ENCODE measurements at places on chromosomes 3 and 15.

- DNase-seq: no peak
Measured at GRCh38 chr15:58537033-58537432, 105.2 kb downstream of the LIPC start.

DNA sequence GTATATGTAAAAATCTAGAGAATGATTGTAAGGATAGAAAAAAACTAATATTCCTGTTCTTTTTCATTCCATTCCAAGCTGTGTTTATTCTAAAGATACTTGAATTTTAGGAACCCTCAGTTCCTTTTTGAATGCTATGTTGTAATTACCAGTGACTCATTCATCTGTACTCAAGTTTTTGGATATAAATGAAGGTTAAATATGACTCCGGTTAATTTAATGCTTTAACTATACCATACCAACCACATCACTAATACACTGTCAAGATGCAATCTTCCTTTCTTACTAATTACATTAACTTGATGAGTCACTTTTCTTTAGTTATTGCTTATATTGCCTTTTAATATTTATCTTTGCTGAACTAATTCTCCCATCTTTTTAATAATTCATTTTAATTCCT, 68.8 kb upstream of the ZNF148 start:
- DNase-seq: no peak

DNA sequence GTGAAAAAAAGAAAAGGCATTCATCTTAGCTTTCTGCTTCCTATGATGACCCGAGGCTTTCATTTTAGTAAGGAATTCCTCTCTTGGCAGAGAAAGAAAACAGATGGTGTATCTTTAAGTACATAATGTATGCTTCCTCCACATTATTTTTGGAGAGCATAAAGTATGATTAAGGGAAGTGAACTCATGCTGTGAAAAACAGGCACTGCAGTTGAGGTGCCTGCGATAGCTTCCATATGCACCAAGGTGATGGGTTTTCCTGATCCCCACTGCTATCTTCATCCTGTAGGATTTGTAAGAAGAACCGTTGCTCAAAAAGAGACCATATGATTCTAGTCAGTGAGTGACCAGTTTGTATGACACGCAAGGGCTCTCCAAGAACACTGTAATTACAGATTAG, 411.5 kb upstream of the MCTP2 start:
- no peak for DNase-seq

DNA sequence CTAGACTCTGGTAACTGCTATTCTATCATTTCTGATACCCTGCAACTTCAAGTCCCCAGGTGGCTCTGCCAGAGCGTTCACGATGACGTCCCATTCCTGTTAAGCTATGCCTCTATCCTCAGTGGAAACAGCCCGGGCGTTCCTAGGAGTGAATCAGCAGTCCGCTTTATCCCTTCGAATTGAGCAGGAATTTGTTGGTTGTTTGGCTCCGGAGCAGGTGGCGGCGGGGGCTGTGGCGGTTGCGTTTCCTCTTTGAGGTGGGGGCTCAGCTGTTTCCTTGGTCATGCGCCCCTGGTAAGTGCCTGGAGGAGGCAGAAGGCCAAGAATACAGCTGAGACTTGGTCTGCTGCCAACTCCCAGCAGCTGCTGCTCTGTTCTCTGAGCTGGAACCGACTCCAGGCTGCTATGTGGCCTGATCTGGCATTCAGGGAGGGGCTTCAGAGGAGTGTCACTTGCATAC, 25.2 kb downstream of the ARPP21 start:
- peak; percentile 57 for DNase-seq

DNA sequence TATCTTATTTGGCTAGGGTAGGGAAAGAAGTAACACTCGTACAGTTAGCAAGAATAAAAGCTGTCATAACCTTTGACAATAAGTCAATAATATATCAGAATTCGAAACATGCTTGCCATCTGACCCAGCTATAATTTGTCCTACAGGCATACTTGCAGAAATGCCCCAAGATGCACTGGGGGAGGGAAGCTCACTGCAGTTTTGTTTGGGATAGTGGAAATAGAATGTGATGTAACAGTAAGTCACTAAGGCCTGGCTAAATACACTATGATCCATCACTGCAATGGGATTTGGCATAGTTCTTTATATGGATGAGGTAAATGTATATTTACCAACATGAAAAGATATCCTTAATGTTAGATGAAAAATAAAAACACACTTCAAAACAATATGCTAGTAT, 25.5 kb upstream of the TMOD3 start:
- no peak for DNase-seq

- no peak for DNase-seq
Measured at GRCh38 chr15:64163659-64164362, 989 bp upstream of the PPIB start.

- DNase-seq: no peak
Measured at GRCh38 chr3:81459733-81460132, 301.7 kb downstream of the GBE1 start.

DNA sequence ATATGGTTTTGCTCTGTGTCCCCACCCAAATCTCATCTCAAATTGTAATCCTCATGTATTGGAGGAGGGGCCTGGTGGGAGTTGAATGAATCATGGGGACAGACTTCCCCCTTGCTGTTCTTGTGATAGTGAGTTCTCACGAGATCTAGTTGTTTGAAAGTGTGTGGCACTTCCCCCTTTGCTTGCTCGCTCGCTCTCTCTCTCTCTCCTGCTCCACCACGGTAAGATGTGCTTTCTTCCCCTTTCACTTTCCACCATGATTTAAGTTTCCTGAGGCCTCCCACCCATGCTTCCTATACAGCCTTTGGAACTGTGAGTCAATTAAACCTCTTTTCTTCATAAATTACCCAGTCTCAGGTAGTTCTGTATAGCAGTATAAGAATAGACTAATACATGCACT, 60.7 kb downstream of the GSK3B start:
- no peak for DNase-seq

DNA sequence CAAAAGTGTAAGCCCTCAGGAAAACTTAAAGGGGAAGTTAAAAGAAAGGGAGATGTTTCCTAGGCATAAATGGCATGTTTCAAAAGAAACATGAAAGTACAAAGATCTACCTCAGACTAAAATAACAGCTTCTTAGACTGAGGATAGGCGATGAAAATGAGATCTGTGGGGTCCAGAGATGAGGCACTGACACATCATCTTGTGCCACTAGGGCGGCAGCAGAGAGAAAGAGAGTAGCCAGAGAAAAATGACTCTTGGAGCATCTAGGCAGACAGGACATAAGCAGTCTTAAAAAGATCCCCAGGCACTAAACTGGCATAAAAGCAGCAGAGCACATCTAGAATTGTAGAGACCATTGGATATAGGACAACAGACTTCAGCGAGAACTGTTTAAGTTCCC, 42.5 kb upstream of the RFX7 start:
- DNase-seq: peak; percentile 34

GRCh38 chr3:73572368-73572767, 52.4 kb downstream of the PDZRN3 start:
- DNase-seq: no peak

GRCh38 chr15:83380059-83380458, 67.1 kb upstream of the SH3GL3 start:
- DNase-seq: no peak

- no peak for DNase-seq
Measured at GRCh38 chr3:189577050-189577951, 53.9 kb upstream of the TP63 start.

DNA sequence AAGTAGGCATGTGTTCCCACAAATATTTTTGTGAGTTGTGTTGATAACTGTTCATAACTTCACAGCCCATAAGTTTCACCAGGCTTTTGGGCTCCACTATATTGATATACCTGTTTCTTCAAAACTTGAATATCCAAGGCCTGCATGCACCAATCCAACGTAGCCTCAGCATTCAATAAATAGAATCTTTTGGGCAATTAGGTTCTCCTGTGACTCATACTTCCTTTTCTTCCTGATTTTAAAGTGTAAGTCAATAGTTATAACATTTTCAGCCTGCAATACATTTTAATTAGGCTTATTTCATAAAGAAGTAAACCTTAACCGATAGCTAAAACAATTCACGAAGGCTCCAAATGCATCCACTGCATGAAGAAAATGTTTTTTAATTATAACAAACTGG, 97.8 kb upstream of the SPRED1 start:
- DNase-seq: no peak

- DNase-seq: no peak
Measured at GRCh38 chr3:65146179-65146578, 458.4 kb upstream of the ADAMTS9 start.

DNA sequence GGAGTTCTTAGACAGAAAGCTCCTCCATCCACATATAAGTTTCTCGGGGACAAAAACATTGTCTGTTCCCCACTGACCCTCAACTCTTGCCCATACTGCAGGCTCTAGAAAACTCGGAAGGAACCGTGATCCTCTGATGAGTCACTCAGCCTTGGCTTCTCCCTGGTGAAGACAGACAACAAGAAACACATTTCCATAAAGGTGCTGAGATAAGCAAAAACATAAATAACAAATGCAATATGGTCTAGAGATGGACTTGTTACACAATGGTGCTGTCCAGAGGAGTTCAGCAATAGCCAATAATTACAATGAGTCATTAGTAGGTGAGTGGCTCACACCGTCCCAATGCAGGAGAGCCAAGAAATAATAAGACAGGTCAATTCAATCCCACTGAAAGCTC, 43.7 kb downstream of the MAGI1 start:
- DNase-seq: no peak

GRCh38 chr15:31336593-31337295, 10.1 kb downstream of the KLF13 start:
- no peak for DNase-seq

DNA sequence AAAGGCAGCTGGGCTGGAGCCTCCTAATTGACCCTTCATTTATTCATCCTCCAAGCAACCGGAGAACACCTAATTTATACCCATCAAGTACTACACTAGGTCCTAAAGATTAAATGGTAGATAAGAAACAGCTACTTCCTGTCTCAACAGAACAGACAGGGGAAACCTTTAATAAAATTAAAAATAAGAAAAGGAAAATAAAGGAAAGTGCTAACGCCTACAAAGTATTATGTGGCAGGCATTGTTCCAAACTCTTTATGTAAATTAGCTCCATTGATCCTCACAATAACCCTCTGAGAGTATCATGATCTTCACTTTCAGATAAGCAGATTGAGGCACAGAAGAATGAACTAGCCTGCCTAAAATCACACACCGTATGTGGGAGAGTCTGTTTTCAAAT, 139.5 kb downstream of the CNTN6 start:
- no peak for DNase-seq

DNA sequence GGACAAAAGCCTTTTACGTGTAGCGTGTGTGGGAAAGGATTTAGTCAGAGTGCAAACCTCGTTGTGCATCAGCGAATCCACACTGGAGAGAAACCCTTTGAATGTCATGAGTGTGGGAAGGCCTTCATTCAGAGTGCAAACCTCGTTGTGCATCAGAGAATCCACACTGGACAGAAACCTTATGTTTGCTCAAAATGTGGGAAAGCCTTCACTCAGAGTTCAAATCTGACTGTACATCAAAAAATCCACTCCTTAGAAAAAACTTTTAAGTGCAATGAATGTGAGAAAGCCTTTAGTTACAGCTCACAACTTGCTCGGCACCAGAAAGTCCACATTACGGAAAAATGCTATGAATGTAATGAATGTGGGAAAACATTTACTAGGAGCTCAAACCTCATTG, 10.5 kb downstream of the ZNF35 start:
- no peak for DNase-seq

DNA sequence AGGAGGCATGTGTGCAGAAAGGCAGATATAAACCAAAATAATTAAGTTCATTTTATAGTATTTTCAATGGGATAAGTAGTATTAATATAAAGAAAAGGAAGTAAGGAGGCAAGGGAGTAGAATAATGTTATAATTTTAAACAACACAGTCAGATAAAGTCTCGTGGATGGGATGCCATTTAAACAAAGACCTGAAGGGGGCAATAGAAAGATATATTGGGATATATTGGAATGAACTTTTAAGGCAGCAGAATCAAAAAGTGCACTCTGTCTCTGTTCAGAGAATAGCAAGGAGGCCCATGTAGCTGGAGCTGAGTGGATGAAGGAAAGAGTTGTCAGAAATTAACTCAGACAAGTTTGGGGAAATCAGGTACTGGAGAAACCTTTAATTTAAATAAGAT, 158.7 kb downstream of the CGGBP1 start:
- DNase-seq: peak; percentile 17

GRCh38 chr3:184347321-184348056, 10.1 kb downstream of the FAM131A start:
- peak; percentile 96 for DNase-seq

DNA sequence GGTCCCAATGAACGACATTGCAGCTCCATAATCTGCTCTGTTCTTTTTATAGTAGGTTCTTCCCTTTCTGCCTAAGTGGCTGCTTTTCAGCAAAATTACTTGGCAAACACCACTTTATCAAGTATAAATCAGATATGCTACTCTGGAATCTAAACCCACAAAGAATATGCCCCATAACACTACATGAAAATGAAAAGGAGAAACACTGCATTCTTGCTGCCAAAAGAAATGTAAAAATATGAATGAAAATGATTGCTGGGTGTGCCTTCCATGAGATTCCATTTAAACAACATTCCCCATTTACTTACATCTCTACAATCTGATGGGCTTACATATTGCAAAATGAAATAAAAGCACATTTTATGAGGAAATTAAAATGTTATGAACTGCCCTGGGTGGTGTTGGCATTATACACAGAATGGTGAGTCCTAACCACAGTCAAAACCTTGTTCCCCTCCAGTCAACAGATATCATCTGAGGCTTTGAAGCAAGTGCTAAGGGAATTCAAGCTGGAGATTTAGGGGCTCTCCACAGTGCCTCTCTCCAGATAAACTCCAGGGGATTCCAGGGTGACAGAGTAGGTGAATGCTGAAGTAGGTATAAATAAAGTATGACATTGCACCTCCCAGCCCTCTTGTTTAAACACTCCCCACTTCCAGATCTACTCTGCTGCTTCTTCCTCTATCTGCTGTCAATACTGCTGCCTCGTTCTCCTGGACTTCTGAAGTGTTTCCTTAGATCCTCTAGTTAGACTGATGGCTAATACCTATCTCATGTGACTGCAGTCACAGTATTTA, 136.5 kb downstream of the RORA start:
- no peak for DNase-seq

DNA sequence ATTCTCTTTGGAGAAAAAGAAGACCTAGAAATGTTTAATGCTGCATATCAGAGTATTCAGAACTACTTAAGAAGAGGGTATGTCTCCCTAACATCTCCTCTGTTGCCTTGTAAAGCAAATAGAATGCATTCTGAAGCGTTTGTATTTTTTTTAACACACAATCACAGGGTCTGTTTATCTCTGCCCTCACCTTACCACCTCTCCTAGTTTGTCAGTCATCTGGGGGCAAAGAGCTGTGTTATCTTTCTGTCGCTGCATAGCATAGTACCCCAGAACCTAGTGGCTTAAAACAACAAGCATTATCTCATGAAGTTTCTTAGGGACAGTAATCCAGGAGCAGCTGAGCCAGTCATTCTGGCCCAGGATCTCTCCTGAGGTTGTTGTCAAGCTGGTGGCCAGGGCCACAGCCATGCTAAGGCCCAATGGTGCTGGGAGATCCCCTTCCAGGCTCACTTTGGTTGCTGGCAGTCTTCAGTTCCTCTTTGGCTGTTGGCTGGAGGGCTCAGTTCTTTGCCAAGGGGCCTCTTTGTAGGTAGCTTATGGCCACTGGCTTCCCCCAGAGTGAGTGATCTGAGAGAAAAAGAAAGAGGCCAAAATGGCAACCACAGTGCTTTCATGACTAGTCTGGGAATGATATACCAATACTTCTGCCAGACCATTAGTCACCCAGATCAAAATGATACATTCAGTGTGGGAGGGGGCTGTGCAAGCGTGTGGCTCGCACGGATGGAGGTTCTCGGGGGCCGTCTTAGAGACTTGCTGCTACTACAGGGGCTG, 17.8 kb downstream of the EDEM1 start:
- no peak for DNase-seq

GRCh38 chr15:42065468-42065867, 28.9 kb downstream of the PLA2G4D start:
- no peak for DNase-seq

GRCh38 chr3:28347374-28348264, 902 bp upstream of the ZCWPW2 start:
- DNase-seq: peak; percentile 22

Measured in hematopoietic multipotent progenitor cell treated with erythropoietin and hydrocortisone succinate and interleukin-3 and kit ligand, for 8 days (in vitro differentiated cells).